Lower lobe of right lung (tissue), 2 donors: ENCODE measurements at places on chromosomes 16 and 17. TPM values are rescaled to one million over a fixed set of nuclear protein-coding genes. Genes with fewer than 3 reads are reported as not detected.

GRCh38 chr16:21727344-21727743 lies 63.6 kb downstream of the OTOA start:
- H3K27ac ChIP-seq = no peak overlapping the region
- no peaks in the 10 kb centered on the region for H3K27me3 ChIP-seq
- H3K4me3 ChIP-seq = no peak overlapping the region
- no peaks in the 10 kb centered on the region for H3K4me1 ChIP-seq

DNA sequence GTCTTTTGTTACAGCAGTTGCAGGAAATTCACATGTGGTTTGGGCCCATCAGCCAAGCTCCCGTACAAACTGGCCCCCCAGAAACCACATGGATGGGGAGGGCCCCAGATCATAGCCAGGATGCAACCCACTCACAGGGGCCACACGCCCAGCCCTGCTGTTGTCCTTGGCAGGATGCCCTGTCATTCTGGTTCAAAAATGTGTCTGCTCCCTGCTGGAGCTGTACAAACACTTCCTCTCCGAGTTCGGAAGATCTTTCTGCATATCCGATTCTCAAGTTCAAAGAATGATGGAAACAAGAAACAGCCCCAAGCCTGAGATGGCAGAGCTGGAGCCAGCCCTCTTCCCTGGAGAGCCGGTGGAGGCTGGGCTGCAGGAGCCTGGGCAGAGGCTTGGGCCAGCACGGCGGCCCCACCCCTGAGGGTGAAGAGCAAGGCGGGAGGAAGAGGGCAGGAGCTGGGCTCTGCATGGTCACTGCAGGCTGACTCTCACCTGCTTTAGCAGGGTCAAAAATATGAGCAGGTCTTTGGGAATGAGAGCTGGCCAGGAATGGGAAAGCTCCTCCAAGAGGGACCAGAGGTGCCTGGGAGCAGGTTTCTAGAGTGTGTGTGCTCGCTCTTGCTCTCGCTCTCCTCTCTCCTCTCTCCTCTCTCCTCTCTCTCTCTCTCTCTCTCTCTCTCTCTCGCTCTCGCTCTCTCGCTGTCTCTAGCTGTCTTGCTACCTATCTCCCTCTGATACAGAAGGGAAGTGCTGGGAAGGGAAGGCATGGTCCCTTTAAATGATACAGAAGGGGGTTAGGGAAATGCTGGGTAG lies 34.7 kb upstream of the ENPP7 start:
- no peak overlapping the region for H3K4me3 ChIP-seq
- DNase-seq = no peak
- no peaks in the 10 kb centered on the region for H3K36me3 ChIP-seq

DNA sequence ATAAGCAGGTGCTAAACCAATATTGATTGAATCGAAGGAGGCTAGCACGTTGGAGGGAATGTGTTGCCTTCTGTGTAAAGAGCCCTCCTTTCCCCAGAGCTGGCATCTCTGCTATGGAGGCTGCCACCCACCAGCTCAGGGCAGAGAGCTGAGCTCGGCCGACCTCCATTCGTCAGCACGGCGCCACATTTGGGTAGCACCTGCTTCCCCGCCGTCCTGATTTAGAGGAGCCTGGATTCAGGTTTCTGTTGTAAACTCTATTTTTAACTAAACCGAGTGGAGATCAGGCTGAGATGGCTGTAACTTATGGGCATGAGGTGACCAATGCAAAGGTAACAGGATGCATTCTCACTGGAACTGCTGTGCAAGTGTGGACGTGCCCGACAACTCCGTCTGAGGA lies 172.5 kb downstream of the CCDC182 start:
- H3K4me3 ChIP-seq = no peak overlapping the region
- H3K36me3 ChIP-seq = no peaks in the 10 kb centered on the region
- DNase-seq = no peak
- peaks cover 5% of the 10 kb centered on the region for H3K4me1 ChIP-seq
- no peak overlapping the region for H3K27ac ChIP-seq

FOXL1 gene
- 0.83 TPM for total RNA-seq
